ENCODE measurements at places on chromosomes 3 and 15.
A peak's percentile ranks its signal among the peaks of the same experiment; 100 is the strongest.

DNA sequence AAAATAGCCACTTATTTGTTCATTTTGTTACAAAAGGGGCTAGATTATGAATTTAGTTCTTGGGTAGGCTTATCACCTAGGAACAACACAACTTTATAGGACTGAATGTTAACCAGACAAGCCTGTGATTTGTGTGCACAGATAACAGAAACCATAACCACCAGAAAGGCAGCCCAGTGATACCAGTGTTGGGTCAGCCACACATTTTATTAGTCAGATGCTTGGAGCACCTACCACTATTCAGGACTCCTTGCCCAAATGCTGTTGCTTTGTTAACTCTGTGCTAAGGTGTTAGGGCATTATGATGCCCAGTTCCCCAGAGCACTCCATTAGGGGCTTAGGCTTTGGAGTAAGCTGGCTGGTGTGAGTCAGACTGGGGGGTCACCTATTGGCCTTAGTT, 22.5 kb downstream of the PLCL2 start:
- DNase-seq: no peak

- DNase-seq: peak; percentile 23
Measured at GRCh38 chr3:111315930-111316587, 225.9 kb upstream of the CD96 start.

DNA sequence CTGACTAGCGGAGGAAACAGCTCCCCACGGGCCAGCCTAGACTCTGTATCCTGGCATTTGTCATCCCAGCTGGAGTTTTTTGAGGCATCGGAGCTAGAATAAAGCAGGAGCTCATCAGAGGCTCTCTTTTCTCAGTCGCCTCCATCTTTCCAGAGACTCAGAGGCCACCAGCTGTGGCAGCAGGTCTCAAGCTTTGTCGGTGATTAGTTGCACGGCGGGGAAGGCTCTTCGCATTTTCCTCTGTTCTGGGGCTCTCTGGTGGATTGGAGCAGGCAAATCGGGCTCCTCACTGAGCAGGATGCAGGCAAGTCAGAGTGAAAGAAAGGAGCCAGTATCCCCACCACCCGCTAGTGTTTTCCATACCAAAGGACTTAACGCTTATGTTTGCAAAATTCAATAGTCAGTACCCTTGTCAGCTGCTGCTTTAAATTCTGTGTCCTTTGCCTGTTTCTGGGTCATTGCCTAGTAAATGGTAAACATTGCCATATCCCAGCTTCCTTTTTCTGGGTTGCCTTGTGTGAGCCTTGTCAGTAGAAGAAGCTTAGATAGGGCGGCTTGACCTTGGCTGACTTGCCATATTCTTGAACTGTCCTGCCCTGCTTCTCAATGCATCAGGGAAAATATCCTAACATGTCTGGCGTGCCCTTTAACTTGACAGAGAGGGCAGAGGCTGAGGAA, 127.1 kb downstream of the PTPRG start:
- no peak for DNase-seq

- DNase-seq: no peak
Measured at GRCh38 chr3:109118584-109118983, 650 bp upstream of the MORC1 start.

DNA sequence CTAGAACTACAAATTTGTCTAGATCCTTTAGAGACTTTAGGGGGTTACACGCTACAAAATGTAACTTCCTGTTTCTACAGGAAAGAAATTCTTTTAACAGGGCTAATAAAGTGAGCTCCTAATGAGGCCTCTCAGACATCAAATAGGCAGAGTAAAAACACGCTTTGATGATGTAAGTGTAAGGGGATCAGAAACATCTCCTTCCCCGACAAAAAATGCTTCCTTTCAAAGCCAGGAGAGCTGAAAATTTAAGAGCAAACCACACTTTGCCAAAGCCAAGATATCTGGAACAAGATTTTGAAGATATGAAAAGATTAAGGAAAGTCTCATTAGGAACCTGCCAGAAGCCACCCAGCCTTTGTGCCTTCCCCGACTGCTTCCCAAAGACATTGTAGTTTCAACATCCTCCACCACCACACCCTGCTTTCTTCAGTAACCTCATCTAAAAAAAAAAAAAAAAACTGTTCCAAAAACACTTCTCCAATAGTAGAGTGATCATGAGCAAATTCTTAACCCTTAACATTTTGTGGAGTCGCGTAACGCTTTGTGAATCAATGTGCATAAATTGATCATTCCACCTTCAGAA, 505.0 kb upstream of the THBS1 start:
- DNase-seq: no peak

- no peak for DNase-seq
Measured at GRCh38 chr3:155032918-155033317, 47.2 kb upstream of the MME start.

- no peak for DNase-seq
Measured at GRCh38 chr3:192026661-192027060, 565.7 kb downstream of the PYDC2 start.

DNA sequence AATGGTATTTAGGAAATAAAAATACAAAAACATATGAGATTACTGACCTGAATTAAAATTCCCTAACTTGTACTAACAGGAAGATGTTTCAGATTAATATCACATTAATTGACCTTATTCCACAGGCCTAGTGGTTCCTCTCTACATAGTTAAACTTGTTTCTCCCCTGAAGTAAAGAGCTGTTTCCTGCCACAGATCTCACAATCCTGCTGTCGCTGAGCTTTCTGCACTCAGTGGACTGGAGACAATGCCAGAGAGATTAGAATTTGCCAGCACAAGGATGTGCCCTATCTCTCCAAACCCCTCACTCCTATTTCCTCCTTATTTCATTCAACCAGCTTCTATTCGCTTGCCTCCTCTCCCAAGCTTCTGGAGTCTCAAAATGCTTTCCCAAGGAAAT, 130.6 kb downstream of the CTNNB1 start:
- no peak for DNase-seq

DNA sequence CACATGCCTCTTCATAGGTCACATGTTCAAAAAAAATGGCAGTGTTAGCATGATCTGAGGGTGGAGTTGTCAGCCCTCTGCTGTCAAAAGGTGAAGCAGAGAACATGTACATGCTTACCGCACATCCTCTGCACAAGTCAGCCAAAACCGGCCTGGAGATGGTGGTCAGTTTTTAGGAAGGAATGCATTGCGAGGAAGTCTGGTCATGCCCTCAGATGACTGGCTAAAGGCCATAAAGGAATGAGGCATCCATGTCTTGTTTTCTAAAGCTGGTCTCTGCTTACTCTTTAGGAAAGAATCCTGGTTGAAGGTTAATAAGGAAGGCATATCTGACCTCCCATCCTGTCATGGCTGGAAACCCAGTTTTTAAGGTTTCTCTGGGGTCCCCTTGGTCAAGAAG, 292.0 kb upstream of the CCDC54 start:
- DNase-seq: no peak

- no peak for DNase-seq
Measured at GRCh38 chr3:36488077-36488789, 107.9 kb downstream of the STAC start.

DNA sequence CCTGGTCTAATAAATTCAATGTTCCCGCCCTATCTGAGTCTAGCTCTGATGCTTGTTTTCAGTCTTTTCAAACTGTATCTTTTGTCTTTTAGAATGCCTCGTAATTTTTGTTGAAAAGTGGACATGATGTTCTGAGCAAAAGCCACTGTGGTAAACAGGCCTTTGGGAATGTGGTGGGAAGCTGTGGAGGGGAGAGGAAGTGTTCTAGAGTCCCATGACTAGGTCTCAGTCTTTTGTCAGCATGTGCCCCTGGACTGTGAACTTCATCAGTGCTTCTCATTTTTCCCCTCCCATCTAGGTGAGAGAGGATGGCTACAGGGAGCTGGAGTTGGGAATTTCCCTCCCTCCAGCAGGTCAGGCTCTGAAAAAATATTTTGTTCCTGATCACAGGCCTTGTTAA, 33.7 kb downstream of the SUSD5 start:
- no peak for DNase-seq

GRCh38 chr15:52730173-52730572, 51.0 kb upstream of the ATOSA start:
- peak; percentile 41 for DNase-seq

GRCh38 chr3:36596419-36596818, 167.9 kb downstream of the DCLK3 start:
- no peak for DNase-seq

DNA sequence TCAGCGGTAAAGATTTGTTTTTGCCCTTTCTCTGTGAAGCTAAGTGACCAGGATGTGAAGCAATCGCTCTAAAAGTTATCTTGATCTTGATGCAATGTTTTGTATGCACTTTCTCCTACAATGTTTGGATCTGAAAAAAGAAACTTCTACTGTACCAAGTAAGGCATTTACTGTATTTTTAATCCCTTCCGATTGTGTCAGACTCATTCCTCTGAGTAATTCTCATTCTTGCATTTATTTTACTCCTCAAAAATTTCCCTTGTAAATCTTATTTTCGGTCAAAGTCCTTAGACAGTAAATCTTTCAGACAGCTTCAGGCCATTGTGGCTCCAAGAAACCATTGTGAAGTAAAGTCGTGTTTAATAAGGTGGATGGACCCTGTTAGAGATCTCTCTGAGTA, 141.9 kb downstream of the TP63 start:
- DNase-seq: no peak

DNA sequence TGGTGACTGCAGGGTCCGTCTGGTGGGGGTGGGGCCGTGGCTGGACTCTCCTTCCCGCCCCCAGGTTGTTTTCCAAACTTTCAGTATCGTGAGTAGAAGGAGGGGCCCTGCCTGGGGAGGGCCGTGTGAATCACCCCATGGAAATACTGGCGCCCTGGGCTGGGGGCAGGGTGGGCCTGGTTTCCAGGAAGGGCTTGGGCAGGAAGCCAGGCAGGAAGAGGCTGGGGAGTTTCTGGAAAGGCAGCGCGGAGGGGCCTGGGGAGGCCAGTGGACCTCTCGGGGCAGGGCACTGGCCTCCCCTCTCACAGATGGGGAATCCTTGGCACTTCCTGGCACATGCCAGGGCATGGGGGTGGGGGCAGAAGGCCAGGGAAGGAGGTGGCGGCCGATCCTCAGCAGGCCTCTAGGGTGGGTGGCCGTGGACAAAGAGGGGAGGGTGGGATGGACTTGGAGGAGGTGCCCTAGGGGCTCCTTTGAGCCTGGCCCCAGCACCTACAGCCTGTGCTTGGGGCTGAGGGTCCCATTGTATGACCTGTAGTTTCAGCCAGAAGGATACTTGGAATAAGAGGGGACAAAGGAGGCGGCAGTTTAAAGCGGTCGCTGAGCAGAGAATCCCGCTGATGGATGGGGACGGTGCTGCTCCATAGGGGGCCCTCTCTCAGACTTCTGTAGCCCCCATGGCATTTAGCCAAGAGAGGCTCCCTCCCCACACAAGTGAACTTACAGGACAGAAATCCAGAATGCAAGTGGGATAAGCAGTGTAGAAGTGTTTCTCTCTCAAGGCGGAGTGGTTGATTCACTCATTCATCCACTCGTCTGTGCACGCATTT, 56.5 kb upstream of the GATA2 start:
- DNase-seq: peak; percentile 58

DNA sequence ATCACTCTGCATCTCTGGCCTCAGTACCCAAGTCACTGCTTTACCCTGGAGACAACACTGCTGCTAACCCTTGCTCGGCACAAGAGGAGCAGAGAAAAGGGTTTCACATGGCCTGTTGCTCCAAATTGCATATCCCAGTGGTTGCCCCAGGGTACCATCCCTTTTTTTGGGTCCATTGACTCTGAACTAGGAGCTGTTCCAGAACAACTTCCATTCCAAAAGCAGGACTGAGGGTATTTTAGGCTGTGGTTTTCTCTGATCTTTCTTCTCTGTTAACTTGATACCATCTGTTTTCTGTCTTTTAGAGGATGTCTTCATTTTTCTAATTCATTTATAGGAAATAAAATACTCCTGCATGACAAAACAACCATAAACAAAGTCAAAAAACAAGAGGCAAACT, 17.3 kb upstream of the RYK start:
- no peak for DNase-seq

DNA sequence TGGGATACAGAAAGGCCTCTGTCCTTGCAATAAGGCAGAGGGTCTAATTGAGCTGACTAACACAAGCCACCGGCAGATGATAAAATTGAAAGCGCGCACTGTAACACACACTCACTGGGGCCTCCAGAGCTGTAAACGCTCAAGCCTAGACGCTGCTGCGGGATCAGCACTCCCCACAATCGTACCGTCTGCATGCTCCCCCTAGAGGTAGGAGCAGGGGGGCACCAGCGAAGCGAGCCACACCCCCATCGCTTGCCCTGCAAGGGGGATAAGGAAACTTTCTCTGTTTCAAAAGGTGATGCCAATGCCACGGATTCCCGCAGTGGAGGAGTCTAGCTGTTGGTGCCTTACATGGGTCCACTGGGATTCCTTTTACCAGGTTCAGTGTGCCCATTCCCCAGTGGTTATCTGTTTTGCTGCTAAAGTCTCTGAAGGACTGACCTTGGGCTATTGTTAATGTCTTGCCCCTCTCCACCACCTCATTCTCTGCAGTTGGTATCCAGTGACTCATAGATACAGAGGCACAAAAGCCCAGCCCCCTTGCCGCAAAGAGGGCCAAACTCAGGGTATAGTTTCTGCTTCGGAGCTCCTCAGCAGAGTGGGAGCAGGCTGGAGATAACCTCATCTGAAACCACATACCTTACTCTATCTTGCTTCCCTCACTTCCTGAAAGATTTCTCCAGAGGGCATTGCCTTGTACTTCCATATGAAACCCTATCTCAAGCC, 139.3 kb upstream of the KBTBD8 start:
- DNase-seq: no peak

DNA sequence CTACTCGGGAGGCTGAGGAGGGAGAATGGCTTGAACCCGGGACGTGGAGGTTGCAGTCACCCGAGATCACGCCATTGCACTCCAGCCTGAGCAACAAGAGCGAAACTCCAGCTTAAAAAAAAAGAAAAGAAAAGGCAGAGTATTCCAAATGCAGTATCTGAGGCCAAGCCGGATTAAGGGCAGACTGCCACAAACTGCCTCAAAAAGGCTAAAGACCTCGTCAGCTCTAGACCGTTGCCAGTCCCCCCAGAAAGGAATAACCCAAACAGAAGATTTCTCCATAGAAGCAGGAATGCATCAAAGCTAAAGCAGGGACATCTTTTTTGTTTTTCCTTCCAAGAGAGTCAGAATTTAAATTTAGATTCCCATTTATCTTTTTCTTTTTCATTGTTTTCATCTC, 72.9 kb downstream of the TM4SF4 start:
- peak; percentile 32 for DNase-seq

- DNase-seq: no peak
Measured at GRCh38 chr3:11651900-11652299, 8.2 kb upstream of the VGLL4 start.

- no peak for DNase-seq
Measured at GRCh38 chr15:33378866-33379480, 68.2 kb downstream of the RYR3 start.

- no peak for DNase-seq
Measured at GRCh38 chr15:62462721-62463120, 297.6 kb upstream of the C2CD4B start.

Data from AG09319 (cell line).